ENCODE measurements at places on chromosomes 16 and 17. TPM values are rescaled to one million over a fixed set of nuclear protein-coding genes. Genes with fewer than 3 reads are reported as not detected.

DNA sequence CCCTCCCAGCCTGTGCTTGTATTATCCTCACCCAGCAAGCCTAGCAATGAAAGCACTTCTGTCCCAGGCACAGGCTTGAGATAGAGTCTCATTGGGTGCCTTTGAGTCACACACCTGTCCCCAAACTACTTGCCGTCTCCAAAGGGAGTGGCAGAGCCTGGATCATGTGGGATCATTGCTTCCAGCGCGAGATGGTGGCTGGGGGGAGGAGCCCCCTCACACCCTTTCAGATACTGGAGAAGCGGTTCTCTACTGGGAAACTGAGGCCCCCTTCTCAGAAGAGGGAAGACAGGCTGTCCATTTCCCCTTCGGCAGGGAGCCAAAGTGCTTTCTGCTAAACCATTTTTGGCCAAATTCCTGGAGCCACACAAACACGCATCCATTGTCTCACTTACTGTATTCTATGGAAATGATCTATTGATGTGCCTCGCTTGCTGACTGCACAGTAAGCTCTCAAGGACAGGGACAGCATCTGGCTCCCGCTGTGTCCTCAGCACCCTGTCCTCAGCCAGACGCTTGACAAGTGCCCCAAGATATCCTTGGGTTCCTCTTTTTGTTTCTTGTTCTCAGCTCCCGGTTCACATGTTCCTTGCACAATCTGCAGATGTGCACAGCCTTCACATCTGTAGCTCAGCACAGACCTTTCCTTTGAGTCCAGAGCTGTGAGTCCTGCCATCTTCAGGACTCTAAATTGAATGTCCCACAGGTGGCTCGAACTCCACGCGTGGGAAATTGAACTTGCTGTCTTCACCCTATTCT is 26.0 kb upstream of the DLX3 start:
- no peak for DNase-seq

CDRT15L2 gene
- not detected for total RNA-seq

OR4D1 gene
- total RNA-seq = not detected

- DNase-seq = no peak
Measured at GRCh38 chr17:8473451-8474192, 37.9 kb downstream of the NDEL1 start.

- DNase-seq = peak; percentile 92
Measured at GRCh38 chr16:22787466-22788192, 26.3 kb upstream of the HS3ST2 start.

DNA sequence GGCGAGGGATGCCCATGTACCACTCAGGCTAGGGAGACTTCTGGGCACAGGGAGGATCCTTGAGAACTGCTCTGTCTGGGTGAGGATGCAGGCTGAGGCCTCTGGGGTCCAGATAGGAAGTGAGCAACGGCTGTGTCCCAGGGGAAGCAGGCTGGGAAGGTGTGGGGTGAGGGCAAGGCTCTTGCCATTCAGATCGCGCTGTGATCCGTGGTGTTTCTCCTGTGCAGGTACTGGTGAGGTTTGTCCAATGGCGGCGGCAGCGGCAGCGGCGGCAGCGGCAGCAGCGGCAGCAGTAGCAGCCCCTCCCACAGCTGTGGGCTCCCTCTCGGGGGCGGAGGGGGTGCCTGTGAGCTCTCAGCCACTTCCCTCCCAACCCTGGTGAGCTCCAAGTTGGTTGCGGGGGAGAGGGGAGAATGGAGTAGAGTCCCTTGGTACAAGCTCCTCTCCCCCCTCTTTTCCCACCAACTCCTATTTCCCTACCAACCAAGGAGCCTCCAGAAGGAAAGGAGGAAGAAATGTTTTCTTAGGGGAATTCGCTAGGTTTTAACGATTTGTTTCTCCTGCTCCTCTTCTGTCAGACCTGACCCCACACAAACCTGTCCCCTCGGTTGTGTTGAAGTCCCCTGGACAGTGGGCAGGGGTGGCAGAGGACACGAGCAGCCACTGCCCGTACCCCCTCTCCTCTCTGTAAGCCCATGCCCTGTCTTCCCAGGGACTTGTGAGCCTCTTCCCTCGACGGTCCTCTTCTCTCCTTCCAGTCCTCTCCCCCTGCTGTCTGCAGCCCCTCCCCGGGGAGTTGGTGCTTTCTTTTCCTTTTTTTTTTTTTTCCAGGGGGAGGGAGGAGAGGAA is 1.9 kb upstream of the PRRT2 start:
- DNase-seq = peak; percentile 36

PDF gene
- total RNA-seq = 9.1 TPM

MYBBP1A gene
- total RNA-seq = 63.2 TPM

HBZ gene
- not detected for total RNA-seq

DNA sequence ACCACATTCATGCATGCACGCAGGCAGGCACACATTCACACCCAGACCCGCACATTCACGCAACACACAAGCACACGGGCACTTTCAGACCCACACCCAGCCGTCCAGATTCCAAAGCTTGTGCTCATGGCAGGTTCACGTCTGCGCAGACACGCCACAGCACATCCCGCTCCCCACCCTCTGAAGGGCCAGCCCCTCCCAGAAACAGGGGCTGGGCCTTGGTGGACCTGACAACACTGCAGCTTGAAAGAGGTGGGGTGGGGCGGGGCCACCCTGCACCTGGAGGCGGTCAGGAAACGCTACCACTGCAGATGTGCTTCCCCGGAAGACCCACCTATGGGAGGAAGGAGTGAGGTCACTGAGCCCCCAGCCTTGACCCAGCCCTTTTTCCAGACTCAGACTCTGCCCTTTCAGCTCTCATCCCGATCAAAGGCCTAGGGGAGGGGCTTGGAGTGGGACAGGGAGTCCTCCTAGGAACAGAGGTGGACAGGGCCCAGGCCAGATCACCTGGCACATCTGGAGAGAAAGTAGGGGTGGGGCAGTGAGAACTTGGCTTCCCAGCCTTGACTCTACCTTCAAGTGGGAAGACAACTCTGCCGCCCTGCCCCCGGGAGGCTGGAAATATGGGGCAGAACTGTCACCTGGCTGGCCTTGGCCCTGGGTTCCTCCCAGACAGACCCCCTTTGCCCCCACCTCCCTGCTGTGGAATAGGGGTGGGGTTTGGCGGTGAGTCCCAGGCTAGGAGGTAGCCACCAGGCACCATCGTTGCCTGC is 11.0 kb downstream of the P3H4 start:
- DNase-seq = no peak

- no peak for DNase-seq
Measured at GRCh38 chr16:80113873-80114574, 426.8 kb upstream of the DYNLRB2 start.
